GM23338 (cell line): ENCODE measurements at places on chromosomes 2 and 18. TPM values are rescaled to one million over a fixed set of nuclear protein-coding genes. Genes with fewer than 3 reads are reported as not detected.

Gene CCL20
- total RNA-seq, result not detected in 2 replicates

- peak overlapping the region; percentile 79 for H3K27ac ChIP-seq
- DNase-seq, result no peak
- H3K27me3 ChIP-seq, result no peaks in the 10 kb centered on the region
- H3K36me3 ChIP-seq, result 0 out of 2 replicates have a peak, but pooled peaks cover 3% of the 10 kb centered on the region
- peaks cover 47% of the 10 kb centered on the region for H3K4me1 ChIP-seq
- H3K4me3 ChIP-seq, result no peak overlapping the region
Measured at GRCh38 chr2:85265304-85265703, 62.5 kb downstream of the TGOLN2 start.

GRCh38 chr2:96839293-96839874, 4.4 kb downstream of the ANKRD23 start:
- H3K27ac ChIP-seq, result no peak overlapping the region
- peaks cover 8% of the 10 kb centered on the region; the same call in 1 of the 2 replicates for H3K36me3 ChIP-seq
- 0 out of 2 replicates have a peak, but pooled peaks cover 6% of the 10 kb centered on the region for H3K4me1 ChIP-seq

DNA sequence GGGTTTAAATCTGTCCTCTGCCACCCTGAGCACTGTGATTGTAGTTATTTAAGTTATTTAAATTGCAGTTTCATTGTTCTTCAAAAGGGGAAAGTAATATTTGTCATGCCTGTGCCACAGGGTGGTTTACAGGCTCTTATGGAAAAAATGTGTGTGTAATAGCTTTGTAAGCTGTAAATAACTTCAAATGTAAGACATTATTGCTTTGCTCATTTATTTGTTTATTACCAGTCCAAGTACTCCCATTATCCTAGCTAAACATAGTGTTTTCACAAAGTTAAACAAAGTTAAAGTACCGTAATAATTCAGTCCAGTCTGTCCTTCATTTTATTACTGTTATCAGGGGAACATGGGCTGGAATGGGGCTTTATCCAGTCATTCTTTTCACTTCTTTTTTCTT, 43.4 kb upstream of the IGFBP2 start:
- H3K27me3 ChIP-seq, result no peaks in the 10 kb centered on the region
- no peak overlapping the region for H3K27ac ChIP-seq
- no peak overlapping the region for H3K4me3 ChIP-seq
- no peak for DNase-seq
- no peaks in the 10 kb centered on the region for H3K36me3 ChIP-seq
- H3K4me1 ChIP-seq, result peaks cover 26% of the 10 kb centered on the region

GRCh38 chr2:229392196-229392595, 121.1 kb upstream of the PID1 start:
- H3K27me3 ChIP-seq, result no peaks in the 10 kb centered on the region
- H3K27ac ChIP-seq, result no peak overlapping the region
- H3K4me3 ChIP-seq, result no peak overlapping the region
- H3K4me1 ChIP-seq, result no peaks in the 10 kb centered on the region; the same call in 1 of the 2 replicates

- H3K36me3 ChIP-seq, result peaks cover 13% of the 10 kb centered on the region; the same call in 1 of the 2 replicates
- no peak for DNase-seq
- H3K4me1 ChIP-seq, result no peaks in the 10 kb centered on the region
- peak overlapping the region; percentile 17; the same call in 1 of the 2 replicates for H3K27ac ChIP-seq
- no peaks in the 10 kb centered on the region for H3K27me3 ChIP-seq
Measured at GRCh38 chr2:11602563-11603204, 67.3 kb downstream of the NTSR2 start.

Gene DNAH7
- total RNA-seq, result 0.27 and 0.35 TPM in 2 replicates

DNA sequence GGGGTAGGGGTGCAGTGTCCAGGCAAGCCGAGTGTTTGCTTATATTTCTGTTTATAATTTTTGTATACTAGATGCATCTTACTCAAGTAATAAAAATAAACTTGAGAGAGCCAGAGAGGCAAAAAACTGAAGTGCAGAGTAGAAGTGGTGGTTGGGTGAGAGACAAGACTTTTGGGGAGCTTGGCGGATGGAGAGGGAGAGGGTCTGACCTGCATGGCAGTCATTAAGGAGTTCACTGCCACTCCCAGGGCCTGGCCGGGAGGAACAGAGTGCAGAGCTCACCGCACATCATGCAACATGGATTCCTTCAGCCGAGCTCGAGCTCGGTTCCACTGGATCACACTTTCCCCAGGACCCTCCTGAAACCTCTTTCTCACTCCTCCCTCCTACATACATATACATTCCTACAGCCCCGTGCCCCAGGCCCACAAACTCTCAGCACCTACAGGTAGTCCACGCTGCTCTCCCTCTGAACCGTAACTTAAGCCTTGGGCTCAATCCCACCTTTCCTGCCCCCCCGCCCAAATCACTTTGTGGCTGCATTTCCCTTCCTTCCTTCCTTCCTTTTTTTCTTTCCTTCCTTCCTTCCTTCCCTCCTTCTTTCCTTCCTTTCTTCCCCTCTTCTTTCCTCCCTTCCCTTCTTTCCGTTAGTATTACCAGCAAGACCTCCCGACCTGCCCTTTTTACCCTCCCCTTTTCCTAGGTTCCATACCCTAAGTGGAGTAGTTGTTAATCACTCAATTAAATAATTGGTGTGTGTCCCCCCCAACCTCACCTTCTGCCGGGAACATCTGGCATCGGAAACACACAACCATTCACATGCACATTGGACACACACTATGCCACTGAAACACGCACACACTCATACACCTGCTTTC, 37.1 kb upstream of the ATP6V1B1 start:
- peaks cover 38% of the 10 kb centered on the region for H3K4me1 ChIP-seq
- H3K4me3 ChIP-seq, result 0 out of 2 replicates have a peak overlapping the region, but pooled peaks have one; percentile 13
- DNase-seq, result peak; percentile 74
- peaks cover 100% of the 10 kb centered on the region for H3K27me3 ChIP-seq
- no peaks in the 10 kb centered on the region for H3K36me3 ChIP-seq

GRCh38 chr2:217740756-217741155, 262.0 kb downstream of the TNS1 start:
- no peaks in the 10 kb centered on the region for H3K27me3 ChIP-seq
- DNase-seq, result no peak
- no peak overlapping the region for H3K4me3 ChIP-seq
- H3K36me3 ChIP-seq, result no peaks in the 10 kb centered on the region
- no peaks in the 10 kb centered on the region for H3K4me1 ChIP-seq
- no peak overlapping the region for H3K27ac ChIP-seq

DNA sequence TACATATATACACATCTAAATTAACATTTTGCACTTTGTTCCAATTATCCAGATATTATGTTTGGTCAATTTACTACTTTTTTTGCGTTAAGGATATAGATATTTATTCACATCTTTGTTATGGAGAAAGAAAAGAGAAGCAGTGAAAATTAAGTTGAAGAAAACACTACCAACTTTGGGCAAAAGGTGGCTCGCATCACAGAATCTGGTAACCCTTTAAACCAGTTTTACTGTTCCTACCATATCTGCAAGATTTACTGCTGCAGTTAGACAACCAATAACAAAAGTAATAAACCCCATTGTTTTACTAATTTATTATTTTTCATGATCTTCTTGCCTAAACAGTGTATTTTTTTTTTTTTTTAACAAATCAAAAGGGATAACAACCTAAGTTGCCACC, 53.6 kb downstream of the SMAD2 start:
- no peak overlapping the region for H3K4me3 ChIP-seq
- no peak overlapping the region for H3K27ac ChIP-seq
- no peaks in the 10 kb centered on the region for H3K27me3 ChIP-seq
- H3K4me1 ChIP-seq, result no peaks in the 10 kb centered on the region

Gene BOLL
- total RNA-seq, result 0.04 TPM in 1 of 2 replicates, not detected in the other

Gene ZEB2
- 0.08 TPM in 1 of 2 replicates, not detected in the other for total RNA-seq

Gene COL4A3
- total RNA-seq, result 1.2 and 3.5 TPM in 2 replicates

GRCh38 chr18:10351219-10351818, 103.1 kb upstream of the APCDD1 start:
- H3K4me3 ChIP-seq, result no peak overlapping the region
- no peaks in the 10 kb centered on the region for H3K27me3 ChIP-seq
- H3K4me1 ChIP-seq, result no peaks in the 10 kb centered on the region; the same call in 1 of the 2 replicates
- H3K36me3 ChIP-seq, result no peaks in the 10 kb centered on the region
- no peak overlapping the region for H3K27ac ChIP-seq
- no peak for DNase-seq

- H3K36me3 ChIP-seq, result no peaks in the 10 kb centered on the region
- no peak overlapping the region for H3K4me3 ChIP-seq
- H3K27me3 ChIP-seq, result no peaks in the 10 kb centered on the region
- peaks cover 9% of the 10 kb centered on the region; the same call in 1 of the 2 replicates for H3K4me1 ChIP-seq
- no peak overlapping the region for H3K27ac ChIP-seq
Measured at GRCh38 chr2:162030363-162031190, 43.4 kb downstream of the DPP4 start.

Gene UGT1A5
- total RNA-seq, result not detected in 2 replicates

- no peaks in the 10 kb centered on the region for H3K36me3 ChIP-seq
- no peak for DNase-seq
- H3K4me1 ChIP-seq, result 0 out of 2 replicates have a peak, but pooled peaks cover 8% of the 10 kb centered on the region
- no peak overlapping the region for H3K4me3 ChIP-seq
- H3K27ac ChIP-seq, result no peak overlapping the region
- H3K27me3 ChIP-seq, result no peaks in the 10 kb centered on the region
Measured at GRCh38 chr2:118123561-118124232, 35.4 kb downstream of the INSIG2 start.

DNA sequence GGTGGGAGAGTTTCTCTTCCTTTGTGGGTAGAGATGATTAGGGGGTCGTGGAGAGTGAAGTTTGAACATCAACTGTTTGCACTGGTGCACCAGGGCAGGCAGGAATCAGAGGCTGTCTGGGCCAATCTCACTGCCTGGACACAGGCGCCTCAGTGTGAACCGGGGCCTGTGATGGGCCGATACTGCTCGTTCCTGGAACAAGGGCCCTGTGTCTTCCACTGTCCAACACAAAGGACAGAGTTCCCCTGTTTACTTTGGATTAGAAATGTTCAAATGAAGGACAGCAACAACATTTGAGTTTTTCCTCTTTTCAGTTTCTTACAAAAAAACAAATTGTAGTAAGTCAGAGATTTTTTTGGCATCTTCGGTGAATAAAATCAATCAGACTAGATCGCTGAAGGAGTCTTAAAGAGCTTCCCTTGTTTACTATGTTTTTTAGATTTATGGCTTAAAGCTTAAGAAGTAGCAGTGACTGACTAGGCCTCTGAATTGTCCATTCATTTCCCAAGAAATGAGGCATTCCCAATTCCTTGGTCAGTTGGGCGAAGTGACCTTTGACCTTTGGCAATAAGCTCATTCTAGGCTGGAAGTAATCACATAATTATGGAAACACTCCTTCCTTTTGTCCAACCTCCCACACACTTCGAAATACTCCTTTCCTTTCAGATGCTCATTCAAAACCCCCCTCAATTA, 11.6 kb upstream of the TGFA start:
- no peak for DNase-seq
- H3K27ac ChIP-seq, result no peak overlapping the region
- no peaks in the 10 kb centered on the region for H3K4me1 ChIP-seq
- no peak overlapping the region for H3K4me3 ChIP-seq

GRCh38 chr2:134193006-134193405, 60.9 kb upstream of the MGAT5 start:
- H3K4me1 ChIP-seq, result peaks cover 2% of the 10 kb centered on the region; the same call in 1 of the 2 replicates
- DNase-seq, result no peak
- H3K27ac ChIP-seq, result no peak overlapping the region
- H3K27me3 ChIP-seq, result no peaks in the 10 kb centered on the region

DNA sequence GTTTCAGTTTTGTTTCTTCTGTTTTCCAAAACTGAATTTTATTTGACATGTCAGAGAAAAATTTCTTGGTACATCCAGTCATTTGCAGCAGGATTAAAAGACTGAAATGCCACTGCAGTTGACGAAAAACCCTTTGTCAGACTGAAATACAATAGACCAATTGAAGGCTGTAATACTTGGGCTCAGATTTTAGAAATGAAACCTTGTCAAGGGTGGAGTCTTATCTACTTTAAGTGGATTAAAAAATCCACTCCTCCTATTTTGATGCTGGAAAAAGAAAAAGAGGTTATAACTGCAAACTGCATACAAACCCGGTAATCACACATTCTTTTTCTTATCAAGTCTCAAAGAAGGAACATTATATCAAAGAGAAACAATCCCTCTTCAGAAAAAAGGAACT, 80.2 kb upstream of the NEUROD1 start:
- H3K27ac ChIP-seq, result no peak overlapping the region
- H3K4me1 ChIP-seq, result no peaks in the 10 kb centered on the region; the same call in 1 of the 2 replicates
- no peaks in the 10 kb centered on the region for H3K27me3 ChIP-seq

GRCh38 chr2:67883316-67884087, 179.3 kb downstream of the C1D start:
- no peak for DNase-seq
- no peaks in the 10 kb centered on the region; the same call in 1 of the 2 replicates for H3K4me1 ChIP-seq
- no peaks in the 10 kb centered on the region for H3K27me3 ChIP-seq
- H3K36me3 ChIP-seq, result no peaks in the 10 kb centered on the region

DNA sequence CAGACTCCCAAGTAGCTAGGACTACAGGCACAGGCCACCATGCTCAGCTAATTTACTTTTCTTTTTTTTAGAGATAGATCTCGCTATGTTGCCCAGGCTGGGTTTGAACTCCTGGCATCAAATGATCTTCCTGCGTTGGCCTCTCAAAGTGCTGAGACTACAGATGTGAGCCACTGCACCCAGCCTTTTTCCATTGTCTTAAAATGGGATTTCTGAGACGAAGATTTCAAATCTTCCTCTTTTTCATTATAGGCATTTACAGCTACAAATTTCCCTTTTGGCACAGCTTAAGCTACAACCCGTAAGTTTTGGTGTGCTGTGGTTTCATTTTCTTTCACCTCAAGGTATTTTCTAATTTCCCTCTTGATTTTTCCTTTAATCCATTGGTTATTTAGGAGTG, 8.6 kb downstream of the GNLY start:
- no peaks in the 10 kb centered on the region for H3K36me3 ChIP-seq
- DNase-seq, result no peak
- H3K4me3 ChIP-seq, result no peak overlapping the region
- H3K27ac ChIP-seq, result no peak overlapping the region

- no peak overlapping the region for H3K27ac ChIP-seq
- H3K4me1 ChIP-seq, result no peaks in the 10 kb centered on the region
- H3K4me3 ChIP-seq, result no peak overlapping the region
Measured at GRCh38 chr2:180394305-180394704, 387.2 kb upstream of the CWC22 start.

Gene TCF4
- 89.2 and 91.2 TPM in 2 replicates for total RNA-seq

DNA sequence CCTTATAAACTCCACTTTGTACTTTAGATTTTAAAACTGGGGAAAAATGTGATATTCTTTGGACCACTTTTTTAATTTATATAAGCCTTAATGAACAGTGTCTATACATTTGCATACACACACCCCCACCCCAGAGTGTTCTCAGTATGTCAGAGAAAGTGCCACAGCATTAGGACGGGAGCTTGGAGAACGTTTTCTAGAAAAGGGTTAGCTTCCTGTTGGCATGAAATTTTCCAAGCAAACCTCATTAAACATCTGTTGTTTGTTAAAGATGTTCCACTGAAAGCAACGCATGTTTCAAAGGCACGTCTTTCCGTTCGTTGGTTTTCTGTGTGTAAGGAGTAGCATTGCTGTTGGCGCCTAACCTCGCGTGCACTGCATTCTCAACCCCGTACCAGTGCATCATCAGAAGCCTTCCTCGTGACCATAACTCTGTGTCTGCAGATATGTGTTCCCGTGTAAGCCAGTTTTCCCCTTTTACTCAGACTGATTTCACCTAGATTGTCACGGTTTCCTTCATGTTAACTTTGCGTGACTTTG, 228.5 kb downstream of the ALPK2 start:
- no peak overlapping the region for H3K27ac ChIP-seq
- no peaks in the 10 kb centered on the region for H3K27me3 ChIP-seq
- no peak for DNase-seq
- H3K4me3 ChIP-seq, result no peak overlapping the region
